ENCODE measurements at places on chromosomes 2 and 18.

GRCh38 chr2:48120112-48120511, 213.8 kb upstream of the FBXO11 start:
- DNase-seq: no peak

- DNase-seq: no peak
Observed at GRCh38 chr2:5898667-5899066, 206.5 kb downstream of the SOX11 start.

DNA sequence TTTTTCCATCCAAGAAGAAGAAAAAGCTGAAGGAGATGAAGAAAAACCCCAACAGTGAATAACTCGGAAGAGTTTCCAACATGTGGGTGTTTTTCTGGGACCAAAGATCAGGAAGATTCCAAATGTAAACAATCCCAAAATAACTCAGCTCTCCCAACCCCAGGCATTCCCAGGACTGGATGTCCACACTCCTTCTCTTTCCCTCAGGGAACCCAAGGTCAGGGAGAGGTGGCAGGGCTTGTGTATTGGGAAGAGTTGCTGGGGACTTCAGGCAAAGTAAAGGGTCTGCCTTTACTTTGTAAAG, 268.0 kb downstream of the DYSF start:
- DNase-seq: no peak

DNA sequence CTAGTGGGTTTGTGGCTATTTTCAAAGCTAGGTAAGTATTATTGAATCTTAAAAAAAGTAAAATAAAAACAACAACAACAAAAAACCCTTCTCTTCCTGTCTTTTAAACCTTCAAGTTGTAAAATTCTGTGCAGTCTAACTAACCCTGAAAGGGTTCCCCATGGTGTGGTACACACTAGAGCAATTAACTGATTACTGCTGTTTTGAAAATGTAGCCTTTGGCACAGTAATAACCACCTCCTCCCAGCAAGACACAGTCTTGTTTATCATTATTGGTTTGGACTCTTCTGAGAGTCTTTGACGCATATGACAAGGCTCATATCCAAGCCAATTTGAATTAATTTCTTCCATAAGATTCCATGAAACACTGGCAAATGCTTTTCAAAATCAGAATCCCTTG, 2184.6 kb upstream of the PIK3C3 start:
- no peak for DNase-seq

DNA sequence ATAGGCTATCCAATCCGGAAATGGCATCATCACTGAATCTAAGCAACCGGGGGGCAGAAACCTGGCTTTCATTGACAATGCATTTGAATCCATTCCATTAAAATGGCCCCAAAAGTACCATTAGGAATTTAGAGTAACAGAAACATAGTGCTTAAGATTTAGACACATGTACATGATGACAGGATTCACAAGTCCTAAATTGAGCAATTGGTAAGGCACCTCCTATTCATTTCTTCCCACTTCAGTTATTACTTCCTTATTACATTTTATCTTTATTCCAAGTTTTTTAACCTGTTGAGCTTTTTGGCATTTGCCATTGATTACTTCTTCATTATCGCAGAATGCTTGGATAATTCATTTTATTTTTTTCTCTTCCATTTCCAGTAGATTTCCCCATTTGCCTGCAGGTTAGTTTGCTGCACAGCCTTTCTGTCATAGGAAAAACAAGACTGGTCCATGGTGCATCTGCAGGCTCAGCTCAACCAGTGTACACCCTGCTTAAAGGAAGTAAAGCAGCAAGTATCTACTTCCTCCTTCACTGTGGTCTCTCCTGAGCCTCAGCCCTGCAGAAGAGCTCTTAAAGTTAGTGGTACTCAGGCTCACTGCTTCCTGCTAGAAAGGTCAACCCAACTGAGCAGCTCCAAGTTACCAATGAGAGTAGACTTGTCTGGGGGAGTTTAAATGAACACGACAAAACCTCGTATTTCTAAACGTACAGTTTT, 89.2 kb downstream of the DOCK10 start:
- DNase-seq: no peak

- DNase-seq: no peak
Observed at GRCh38 chr2:235303499-235304291, 190.1 kb upstream of the AGAP1 start.

- DNase-seq: no peak
Observed at GRCh38 chr2:130390460-130391057, 34.7 kb downstream of the PTPN18 start.

DNA sequence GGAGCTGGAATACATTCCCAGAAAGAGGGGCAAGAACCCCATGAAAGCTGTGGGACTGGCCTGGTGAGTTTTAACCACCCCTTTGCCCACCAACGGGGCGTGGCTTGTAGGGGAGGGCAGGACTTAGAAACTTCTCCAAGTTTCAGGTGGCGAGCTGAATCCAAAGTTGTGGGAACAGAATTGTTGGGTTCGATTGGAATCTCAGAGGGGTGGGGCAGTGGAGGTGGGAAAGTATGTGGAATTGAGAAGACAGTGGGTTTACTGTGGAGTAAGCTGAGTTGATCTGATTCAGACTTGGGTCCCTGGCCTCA, 1.1 kb downstream of the PNKD start:
- no peak for DNase-seq
